ENCODE measurements at places on chromosomes 7 and 10.

- no peak for DNase-seq
Measured at GRCh38 chr10:6490614-6491013, 89.5 kb downstream of the PRKCQ start.

GRCh38 chr7:101936611-101937231 lies 119.3 kb downstream of the CUX1 start:
- no peak for DNase-seq

GRCh38 chr7:8365499-8366110 lies 67.8 kb upstream of the NXPH1 start:
- DNase-seq: no peak

DNA sequence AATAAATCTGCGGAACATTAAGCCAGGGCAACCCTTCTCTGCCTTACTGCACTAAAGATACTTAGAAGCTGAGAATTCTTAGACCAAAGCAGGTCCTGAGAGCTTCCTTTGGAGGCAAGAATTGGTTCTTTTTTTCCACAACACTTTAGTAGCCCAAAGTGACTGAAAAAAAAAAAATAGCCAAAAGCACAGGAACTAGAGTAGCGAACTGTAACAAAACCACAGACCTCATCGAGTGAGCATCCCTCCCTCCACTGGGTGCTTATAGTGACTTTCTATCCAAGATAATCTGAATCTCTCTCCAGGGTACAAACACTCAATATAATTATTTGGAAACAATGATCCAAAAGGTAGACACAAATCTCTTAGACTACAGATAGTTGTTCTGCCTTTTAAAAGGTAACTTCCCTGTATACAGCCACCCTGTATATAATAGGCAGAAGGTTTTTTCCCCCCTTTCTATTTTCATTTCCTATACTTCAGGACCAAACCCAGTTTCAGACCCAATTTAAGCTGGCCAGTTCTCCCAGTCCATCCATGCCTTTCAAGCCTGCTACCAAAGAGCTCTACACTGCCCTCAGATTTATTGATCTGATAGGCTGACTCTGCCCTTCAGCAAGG lies 31.6 kb upstream of the KCNIP2 start:
- DNase-seq: no peak

DNA sequence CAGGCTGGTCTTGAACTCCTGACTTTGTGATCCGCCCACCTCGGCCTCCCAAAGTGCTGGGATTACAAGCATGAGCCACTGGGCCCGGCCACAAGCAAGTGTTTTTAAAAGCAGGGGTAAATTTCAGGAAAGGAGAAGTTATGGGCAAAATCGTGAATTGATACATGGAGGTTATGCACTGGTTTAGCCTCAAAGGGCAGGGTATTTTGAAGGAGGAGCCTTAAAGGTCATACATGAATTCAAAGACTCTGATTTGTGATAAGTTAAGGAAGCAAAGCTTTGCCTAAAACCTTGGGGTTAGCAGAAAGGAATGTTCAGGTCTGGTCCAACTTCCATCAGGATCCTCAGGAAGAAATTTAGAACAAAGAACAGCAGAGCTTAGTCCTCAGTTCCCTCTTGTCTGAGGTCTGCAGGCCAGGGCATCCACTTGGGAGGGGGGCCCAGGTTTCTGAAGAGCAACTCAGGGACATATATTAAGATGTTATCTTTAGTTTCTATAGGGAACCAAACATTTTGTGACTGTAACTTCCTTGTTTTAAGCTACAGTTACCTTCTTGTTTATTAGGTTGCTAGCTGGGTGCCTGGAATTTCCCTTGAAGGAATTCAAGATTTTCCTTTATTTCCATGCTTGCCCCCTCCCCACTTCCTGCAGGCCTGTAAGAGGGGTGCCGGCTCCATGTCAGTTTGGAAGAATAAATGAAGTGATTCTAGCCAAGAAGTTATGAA lies 2.8 kb upstream of the REPIN1 start:
- no peak for DNase-seq

- no peak for DNase-seq
Measured at GRCh38 chr7:123682690-123683089, 27.0 kb downstream of the LMOD2 start.

DNA sequence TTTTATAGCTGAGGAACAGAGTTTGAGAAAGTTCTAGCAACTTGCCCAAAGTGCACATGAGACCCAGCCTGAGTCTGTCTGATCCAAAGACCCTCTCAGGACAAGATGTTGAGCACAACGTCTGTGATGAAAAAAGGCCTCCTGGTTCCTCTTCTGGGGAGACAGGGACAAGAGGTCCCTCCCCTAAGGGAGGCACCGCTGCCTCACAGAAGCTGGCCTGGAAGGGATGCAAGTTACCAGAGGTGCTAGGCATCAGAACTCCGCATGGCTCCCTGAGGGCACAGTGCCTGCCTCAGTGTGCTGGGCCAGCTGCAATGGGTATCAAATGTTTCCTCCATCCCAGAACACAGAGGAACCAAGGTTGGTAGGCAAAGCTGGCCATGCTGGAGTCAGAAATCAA lies 302.4 kb downstream of the GRID1 start:
- no peak for DNase-seq

- no peak for DNase-seq
Measured at GRCh38 chr7:98110249-98111022, 3.8 kb downstream of the LMTK2 start.

DNA sequence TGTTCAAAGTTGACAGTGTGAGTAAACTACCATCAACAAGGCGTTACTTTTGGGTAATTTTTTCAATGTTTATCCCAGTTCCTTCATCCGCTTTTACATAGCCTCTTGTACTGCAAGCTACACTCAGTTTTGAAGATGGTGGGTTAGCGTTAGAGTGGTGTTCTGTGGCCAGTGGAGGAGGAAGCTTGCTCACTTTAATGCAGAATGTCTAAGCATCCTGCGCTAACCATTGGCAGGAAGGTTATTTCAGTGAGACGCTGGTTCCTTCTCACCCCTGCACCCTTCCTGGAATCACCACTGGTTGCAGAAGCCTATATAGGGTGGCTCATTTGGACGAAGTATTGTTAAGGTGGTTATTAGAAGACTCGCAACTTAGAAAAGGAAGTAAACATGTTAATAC lies 159.1 kb downstream of the CELF2 start:
- DNase-seq: peak; percentile 46

DNA sequence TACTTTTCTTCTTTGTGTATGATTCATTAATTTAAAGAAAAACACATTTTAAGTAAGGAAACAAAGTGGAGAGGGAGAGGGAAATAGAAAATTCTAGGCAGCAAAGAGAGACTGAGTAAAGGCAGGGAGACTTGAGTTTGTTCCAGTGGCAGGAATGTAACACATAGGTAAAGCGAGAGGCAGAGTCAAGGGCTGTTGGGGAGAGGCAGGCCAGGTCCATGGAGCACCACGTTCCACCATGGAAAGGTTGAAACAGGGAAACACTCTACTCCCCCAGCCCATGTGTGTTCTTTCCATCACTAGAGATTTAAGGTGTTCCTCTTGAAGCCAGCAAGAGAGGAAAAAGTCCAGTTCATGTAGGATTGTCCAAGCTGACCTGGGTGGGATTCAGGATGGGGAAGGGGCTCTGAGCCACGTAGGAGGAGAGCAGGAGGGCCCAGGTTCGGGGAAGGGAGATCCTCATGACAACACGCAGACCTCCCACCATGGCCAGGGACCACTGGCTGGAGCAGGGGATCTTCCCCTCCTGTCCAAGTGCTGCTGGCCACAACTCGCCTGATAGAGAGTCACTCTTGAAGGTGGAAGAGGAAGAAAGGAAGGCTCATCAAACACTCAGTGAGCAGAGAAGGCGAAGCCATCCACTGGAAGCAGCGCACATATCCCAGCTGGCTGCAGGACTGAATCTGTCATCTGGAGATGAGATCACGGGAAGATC lies 666.4 kb upstream of the MKI67 start:
- DNase-seq: no peak

- no peak for DNase-seq
Measured at GRCh38 chr10:54131833-54132232, 669.2 kb downstream of the PCDH15 start.

Data from activated CD4-positive, alpha-beta T cell treated with anti-CD3 and anti-CD28 coated beads for 48 hours (primary cell).